ENCODE measurements at places on chromosomes 4 and X.

DNA sequence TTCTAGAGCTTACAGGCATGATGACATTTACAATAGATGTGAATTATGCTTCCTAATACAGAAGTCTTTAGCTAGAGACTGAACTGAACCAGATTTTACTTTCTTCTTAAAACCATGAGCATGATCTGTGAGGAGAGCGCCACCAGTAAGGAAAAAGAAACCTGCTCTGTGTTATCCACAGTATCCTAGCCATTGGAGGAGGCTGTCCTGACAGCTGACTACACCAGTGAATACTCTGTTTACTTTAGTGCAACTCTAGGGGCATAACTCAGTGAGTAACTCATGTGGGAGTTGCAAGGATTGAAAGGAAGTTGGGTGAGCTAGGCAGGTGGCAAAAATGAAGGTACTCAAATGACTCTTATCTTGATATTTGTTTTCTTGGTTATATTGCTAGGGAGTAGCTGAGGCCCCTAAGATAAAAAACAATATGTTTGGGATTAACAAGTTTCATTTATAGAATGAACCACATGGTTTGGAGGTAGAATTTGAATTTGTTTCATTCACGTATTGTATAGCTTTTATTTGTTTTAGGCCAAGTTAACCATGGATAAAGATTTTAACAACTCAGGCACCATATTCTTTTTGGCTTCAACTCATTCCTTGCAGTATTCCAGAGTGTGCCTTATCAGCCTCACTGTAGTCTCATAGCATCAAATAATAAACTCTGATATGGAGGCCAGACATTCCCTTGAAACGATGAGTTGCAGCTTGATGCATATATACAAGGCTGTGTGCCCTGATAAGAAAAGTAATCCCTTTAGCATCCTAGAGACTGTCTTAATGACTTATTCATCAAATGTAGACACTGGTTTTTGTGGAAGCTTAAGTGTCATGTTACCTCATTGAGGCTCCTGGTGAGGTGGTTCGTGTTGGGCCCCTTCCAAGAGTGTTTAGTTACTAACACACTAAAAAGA, 2.5 kb downstream of the BMP3 start:
- no peak for DNase-seq

DNA sequence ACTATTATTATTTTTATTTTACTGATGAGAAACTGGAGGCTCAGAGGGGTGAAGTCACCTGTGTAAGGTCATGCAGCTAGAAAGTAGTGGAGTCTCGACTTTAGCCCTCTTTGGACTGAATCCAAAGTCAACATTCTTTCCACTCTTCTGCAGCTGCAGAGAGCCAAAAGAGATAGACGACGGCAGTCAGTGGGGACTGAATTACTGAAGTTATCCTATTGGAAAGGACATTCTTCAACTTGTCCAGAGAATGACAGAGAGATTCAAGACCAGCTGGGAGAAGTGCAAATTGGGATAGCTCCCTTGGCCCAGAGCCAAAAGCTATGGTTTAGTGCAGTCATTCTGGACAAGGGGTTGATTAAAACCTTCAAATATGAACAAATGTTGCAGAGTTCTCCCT, 42.5 kb downstream of the VGLL1 start:
- DNase-seq = no peak

DNA sequence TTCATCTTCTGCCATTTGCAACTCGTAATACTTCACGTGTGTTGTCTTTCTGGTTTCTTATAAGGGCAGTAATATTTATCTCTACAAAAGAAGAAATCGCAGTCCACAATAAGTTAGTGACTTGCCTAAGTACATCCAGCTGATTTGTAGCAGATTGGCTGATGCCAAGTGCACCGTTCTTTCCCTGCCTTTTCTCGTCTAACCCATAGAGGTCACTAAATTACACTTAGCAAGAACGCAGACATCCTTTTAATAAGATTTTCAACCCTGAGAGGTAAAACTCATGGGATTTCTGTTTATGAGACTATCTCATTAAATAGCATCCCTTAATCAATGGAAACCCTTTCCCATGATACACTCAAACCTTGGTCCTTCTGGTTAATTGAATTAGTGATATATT, 408.6 kb upstream of the ACTRT1 start:
- no peak for DNase-seq

DNA sequence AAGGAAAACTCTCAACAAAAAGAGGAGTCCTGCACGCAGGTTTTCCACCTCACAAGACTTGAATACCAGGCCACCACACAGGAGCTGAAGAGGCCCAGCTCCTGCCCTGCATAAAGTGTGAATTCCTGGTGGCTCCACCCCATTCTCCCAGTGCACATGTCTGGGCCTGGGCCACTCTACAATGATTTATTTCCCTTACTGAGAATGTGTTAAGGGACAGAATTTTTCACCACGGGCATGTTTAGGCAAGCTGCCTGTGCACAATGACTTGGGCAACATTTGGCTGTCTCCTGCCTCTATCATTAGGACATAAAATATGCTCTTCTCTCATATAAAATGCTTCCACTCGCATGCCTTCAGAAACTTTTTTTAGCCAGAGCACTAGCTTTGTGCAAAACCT, 197.1 kb downstream of the SLC7A11 start:
- no peak for DNase-seq

DNA sequence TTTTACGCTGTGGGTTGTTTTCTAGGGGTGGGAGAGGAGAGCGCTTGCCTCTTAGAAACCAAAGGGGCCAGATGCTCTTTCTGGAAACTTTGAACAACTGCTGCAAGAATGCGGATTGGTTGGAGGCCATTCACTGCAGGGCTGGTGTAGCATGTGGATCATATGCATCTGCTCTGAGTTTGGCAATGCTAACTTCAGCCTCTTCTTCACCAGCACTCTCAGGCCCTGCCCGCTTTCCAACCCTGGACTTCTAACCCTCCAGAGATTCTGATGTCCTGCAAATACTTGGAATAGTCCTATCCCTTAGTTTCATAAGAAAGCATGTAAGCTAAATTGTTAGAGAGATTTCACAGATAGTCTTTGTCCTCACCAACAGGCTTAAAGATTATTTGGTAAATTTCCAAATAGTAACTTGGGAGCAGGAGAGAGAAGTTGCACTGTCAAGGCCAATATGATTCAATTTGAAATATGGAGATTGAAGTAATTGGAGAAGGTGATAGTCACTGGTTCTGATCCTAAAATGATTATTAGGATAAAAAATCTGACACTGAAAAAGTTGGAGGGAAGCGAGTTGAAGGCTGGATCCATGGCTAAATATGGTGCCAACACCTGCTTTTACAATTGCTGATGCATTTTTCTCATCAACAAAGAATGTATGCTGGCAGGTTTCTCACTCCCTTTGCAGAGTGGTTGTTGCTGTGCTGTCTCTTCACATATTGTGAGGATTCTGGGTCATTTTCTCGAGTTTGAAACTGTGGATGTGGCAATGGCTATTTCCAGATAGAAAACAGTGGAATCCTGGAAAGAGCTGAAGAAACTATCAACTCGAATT, 210.4 kb downstream of the PTTG2 start:
- no peak for DNase-seq

- no peak for DNase-seq
Observed at GRCh38 chrX:39318506-39319343, 517.5 kb downstream of the MID1IP1 start.

DNA sequence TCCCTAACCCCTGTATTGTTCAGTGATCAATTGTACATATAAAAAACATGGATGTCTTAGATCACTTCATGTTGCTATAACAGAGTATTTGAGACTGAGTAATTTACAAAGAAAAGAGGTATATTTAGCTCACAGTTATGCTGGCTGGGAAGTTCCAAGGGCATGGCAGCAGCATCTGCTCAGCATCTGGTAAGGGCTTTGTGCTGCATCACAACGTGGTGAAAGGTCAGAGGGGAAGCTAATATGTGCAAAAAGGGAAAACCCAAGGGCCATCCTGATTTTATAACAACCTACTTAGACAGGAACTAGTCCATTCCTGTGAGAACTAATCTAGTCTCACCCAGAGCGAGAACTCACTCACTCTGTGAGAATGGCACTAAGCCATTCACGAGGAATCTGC, 128.2 kb upstream of the OTUD4 start:
- DNase-seq = no peak

DNA sequence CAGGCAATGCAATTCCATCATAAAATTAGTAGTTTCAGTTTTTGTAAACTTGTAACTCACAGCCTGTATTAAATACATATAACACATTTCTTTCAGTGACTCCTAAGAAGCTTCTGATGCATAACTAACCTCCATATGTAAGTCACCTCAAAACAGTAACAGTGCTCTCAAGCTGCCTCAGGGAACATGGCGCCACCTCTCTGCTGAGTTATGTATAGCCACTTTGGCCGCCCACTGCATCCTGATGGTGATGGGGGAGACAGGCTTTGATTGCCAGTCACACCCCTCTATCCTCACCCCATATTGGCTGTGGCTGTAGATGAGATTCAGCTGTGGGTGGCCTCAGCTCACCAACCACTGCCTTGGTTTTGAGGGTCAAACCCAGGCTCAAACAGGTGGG, 54.3 kb downstream of the LRBA start:
- no peak for DNase-seq

DNA sequence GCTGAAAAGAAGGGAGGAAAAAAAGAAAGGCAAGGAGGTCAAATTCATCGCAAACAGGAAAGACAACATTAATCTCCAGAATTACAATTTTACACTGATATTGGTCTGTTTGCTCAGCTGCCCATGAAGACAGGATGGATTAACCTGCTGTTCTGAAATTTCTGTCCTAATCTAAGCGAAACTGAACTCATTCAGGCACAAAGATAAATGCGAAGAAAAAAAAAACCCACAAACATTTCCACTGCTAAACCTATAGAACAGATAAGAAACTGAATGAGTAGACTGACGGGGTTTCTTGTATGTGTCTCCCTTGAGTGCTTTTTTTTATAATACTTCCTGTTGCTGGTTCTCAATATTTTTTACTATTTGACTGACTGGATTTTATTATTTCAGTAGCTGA, 251.8 kb upstream of the FTHL17 start:
- DNase-seq = peak; percentile 14

DNA sequence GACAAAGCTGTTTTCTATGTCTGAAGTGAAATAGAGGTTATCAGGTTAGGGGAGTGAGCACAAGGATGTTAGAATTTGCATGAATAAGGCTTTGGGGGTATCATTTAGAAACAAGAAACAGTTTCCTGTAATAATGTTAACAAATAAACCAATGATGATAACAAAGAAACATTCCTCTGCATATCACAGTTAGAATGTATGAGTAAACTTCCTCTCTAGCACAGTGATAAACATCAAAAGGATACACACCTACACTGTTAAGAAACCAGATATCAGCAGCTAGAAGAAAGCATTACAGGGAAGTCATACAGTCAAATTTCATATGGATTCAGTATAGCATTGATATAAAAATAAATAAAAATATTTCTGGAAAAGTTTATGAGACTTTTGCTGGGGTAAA, 340.0 kb upstream of the MAGEB16 start:
- DNase-seq = no peak

GRCh38 chr4:145528601-145529000, 46.9 kb downstream of the SMAD1 start:
- DNase-seq = no peak

DNA sequence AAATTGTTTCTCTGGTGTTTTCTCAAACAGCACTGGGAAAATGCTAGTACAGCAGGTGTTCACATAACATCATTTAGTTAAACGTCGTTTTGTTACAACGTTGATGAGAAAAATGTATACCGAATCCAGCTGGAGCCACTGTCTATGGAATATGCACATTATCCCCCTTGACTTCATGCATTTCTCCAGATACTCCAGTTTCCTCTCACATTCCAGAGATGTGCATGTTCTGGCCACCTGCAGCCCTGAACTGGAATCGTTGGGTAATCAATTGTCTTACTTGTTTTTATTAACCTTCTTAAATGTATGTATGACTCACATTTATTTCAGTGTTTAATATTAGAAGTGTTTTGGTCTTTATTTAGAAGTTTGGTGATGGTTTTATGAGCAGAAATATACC, 18.4 kb upstream of the ODAM start:
- no peak for DNase-seq

DNA sequence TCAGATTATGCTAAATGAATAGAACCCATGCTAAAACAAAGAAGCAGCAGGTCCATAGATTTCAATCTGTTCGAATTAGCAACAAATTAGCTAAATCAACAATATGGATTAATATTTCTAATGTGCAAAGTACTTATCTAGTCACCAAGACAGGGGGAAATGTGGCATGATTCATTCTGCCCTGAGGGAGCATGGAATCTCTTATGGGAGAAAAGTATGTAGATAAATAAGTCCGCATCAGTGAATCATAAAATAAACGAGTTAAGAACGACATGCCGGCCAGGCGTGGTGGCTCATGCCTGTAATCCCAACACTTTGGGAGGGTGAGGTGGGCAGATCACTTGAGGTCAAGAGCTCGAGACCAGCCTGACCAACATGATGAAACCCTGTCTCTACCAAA, 102.1 kb downstream of the ANOS1 start:
- DNase-seq = no peak

GRCh38 chr4:94403751-94404150, 48.0 kb upstream of the PDLIM5 start:
- no peak for DNase-seq
